ENCODE measurements at places on chromosomes 7 and 10.

GRCh38 chr10:44935201-44935965, 24.2 kb upstream of the RASSF4 start:
- DNase-seq: no peak

- DNase-seq: no peak
These were observed 250.6 kb downstream of the KLF6 start for GRCh38 chr10:3534433-3534832.

DNA sequence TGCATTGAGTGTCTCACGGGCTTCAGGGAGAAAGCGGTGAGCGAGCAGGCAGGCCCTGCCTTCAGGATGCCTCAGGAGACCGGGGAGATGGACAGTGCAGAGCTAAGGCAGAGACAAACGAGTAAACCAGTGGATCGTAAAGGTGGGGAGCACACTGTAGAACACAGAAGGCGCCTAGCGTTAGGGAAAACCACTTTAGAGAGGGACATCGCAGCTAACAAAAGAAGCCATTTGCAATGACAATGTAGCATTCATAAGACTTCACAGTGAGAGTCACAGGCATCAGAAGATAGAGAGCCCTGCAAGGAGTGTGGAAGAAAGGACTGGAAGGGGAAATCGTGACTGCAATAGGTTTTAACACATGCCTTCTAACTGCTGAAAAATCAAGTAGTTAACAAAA, 54.9 kb upstream of the TMEM273 start:
- no peak for DNase-seq

DNA sequence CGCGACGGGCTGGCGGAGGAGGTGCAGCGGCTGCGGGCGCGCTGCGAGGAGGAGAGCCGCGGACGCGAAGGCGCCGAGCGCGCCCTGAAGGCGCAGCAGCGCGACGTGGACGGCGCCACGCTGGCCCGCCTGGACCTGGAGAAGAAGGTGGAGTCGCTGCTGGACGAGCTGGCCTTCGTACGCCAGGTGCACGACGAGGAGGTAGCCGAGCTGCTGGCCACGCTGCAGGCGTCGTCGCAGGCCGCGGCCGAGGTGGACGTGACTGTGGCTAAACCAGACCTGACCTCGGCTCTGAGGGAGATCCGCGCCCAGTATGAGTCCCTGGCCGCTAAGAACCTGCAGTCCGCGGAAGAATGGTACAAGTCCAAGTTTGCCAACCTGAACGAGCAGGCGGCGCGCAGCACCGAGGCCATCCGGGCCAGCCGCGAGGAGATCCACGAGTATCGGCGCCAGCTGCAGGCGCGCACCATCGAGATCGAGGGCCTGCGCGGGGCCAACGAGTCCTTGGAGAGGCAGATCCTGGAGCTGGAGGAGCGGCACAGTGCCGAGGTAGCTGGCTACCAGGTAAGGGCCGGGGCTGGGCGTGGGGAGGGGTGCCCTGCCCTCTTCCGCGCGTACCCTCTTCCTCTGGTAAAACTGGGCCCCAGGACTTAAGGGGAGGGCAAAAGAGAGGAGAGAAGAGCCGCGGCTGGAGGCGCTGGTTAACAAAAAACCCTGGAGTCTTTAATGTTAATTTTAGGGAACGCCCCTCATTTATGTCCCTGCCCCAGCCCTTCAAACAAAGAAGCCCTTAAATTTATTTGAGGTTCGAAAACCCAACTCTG, 987 bp downstream of the INA start:
- no peak for DNase-seq

- DNase-seq: no peak
These were observed 19.6 kb downstream of the PCLO start for GRCh38 chr7:83143107-83143506.

- no peak for DNase-seq
These were observed 247.3 kb downstream of the GATA3 start for GRCh38 chr10:8301831-8302230.

GRCh38 chr7:139916717-139917395, 87.8 kb downstream of the TBXAS1 start:
- DNase-seq: no peak

DNA sequence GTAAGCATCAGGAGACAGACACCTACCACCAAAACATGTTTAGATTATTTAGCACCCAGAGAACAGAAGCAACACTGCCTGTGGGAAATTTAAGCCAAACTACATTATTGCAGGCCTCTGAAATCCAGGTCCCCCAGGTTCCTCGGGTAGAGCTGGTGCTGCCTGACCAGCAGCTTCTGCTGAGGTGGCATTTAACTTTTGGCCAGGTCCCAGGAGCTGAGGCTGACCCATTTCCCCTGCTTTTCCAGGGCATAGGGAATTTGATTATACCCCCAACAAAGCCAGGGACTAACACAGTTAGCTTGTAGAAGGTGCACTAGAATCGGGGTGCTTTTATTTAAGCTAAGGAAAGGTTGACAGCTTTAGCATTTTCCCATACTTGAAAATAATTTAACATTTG, 4.7 kb downstream of the LRRC4 start:
- no peak for DNase-seq

GRCh38 chr10:11019724-11020547, 2.3 kb downstream of the CELF2 start:
- no peak for DNase-seq

DNA sequence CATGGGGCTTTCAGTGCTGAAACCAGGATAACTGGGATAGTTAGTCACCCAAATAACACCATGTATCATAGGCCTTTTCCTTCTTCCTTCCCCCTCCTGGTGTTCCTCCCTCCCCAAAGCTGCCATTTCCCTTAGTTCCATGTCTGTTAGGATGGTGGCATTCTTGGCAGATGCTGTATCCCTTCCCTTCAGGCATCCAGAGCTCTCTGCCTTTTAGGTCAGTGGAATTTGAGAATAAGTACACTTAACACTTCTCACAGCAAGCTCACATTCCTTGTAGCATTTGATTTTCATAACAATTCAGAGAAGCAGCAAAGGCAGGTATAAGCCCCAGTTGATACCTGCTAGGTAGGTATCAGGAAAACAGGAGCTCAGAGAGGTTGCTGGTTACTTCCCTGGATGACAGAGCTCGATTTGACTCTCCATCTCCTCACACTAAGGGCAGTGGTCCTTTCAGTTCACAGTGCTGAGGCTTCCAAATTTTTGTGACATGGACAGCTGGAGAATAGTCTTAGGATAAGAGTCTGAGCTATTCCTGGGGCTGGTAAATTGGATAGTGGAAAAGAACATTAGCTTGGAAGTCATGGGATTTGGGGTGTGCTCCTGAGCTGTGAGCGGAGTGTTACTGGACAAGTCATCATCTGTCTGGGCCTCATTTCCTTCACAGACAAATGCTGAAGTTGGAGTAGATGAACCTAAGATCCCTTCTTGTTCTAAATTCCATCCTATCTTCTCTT, 108.7 kb upstream of the RHOBTB1 start:
- no peak for DNase-seq

- no peak for DNase-seq
These were observed 60.0 kb upstream of the PRPS1L1 start for GRCh38 chr7:18087687-18088078.

DNA sequence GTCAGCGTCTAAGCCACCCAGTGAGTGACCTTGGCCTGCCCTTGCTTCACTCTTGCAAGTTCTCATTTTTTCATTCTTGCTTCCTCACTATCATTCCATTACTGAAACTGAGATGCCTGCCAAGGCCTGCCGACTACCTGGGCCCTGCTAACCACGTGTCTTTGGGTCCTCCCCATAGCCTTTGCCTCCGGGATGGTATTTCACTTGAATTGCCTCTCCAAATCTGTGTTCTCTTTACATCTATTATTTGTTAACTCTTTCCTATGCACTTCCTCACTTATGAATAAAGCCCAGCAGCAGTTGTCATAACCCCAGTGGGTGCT, 234.6 kb downstream of the SNX10 start:
- no peak for DNase-seq

DNA sequence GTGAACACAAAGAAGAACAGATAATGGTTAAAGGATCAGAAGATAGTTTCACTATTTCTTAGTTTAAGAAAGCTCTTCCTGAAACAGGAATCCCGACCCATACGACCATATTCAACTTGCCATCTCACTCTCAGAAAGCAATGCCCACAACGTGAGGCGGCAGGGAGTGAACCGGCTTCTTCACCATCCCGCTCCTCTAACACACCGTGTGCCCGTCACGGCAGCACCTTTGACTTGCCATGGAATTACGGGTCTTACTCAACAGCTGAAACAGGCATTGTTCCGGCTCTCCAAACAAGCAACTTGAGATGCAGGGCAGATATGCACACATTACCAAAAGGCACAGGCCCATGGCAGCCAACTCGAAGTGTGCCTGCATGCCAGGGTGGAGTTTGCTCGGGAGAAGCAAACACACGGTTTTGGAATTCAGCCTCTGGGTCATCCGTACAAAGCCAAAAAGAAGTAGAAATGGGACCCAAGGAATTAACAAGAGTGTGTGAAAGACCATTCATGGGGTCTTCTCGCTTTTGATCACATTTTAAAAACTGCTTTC, 293.6 kb downstream of the DNAJB6 start:
- no peak for DNase-seq

GRCh38 chr10:97882142-97883091, 32.8 kb downstream of the GOLGA7B start:
- no peak for DNase-seq

DNA sequence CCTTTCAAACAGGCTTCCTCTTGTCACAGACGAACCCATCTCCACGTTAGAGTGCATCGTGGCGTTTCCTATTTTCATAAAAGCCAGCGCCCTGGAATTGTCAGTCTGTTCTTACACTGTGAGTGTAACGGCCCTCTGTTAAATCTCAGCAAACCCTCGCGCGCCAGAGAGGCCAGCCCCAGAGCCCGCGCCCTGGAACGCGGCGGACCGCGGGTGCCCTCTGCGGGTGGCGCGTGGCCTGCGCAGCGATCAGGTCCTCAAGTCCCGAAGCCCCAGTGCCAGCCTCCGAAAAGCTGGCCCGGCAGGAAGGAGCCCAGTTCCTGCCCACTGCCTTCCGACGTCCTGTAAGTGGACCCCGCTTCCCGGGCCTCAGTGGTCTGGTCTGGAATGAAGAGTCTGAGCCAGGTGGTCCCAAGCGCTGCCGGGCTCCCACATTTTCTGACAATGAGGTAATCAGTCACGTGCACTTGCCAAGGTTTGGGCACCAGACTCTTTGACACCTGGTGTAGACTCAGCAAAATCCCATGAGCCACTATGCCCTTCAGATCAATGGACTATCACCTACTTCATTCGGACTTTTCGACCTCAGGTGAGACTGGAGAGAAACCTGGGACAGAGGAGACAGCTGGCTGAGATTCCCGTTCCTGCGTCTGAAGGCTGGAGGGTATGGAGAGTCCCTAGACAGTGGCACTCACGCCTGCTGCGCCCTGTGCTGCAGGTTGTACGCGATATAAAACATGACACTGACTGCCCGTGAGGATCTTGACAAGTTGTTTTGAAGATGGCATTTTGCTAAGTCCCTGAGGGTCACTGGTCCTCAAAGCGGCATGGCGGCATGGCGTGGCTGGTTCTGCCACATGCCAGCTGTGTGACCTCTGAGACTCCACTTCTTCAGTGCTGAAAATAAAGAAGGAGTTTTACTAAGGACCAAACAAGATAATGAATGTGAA, 109.4 kb upstream of the LANCL2 start:
- no peak for DNase-seq

GRCh38 chr7:19491821-19492452, 216.9 kb downstream of the POLR1F start:
- no peak for DNase-seq

DNA sequence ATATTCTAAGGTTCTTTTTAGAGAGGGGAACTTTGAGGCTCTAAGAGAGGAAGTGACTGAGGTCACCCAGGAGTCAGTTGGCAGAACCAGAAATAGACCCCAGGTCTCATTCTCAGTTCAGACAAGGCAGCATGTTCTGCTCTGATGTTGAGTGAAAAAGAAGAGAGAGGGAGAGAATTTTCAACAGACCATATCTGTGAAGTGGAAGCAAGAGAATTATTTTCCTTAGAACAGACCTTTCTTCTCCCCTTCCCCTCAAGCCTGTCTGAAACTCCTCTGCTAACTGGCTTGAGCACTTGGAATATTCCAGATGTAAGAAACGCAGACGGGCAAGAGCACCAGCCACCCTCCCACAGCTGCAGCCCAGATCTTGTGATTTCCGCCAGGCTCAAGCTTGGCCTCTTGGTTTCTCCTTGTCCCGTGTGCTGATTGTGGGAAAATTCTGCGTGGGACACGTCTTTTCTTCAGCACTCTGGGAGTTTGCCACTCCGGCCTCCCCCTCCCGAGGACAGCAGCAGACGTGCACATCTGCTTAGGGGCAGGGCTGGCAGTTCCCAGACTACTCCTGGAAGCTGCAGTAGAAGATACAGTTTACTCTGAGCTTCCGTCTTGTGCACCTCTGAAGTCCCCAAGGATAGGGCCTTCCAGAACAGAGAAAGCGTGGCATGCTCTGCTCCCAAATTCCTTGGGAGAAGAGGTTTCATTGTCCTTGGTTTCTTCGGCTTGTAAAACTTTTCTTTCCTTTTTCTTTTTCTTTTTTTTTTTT, 22.7 kb upstream of the IKZF1 start:
- no peak for DNase-seq

GRCh38 chr7:158444501-158445420, 142.9 kb downstream of the PTPRN2 start:
- DNase-seq: no peak

- DNase-seq: no peak
These were observed 242.9 kb upstream of the CXCL12 start for GRCh38 chr10:44627591-44628354.

- no peak for DNase-seq
These were observed 20.6 kb downstream of the PAPOLB start for GRCh38 chr7:4841007-4841784.
